Hematopoietic multipotent progenitor cell (in vitro differentiated cells): ENCODE measurements at places on chromosomes 16 and 17.

DNA sequence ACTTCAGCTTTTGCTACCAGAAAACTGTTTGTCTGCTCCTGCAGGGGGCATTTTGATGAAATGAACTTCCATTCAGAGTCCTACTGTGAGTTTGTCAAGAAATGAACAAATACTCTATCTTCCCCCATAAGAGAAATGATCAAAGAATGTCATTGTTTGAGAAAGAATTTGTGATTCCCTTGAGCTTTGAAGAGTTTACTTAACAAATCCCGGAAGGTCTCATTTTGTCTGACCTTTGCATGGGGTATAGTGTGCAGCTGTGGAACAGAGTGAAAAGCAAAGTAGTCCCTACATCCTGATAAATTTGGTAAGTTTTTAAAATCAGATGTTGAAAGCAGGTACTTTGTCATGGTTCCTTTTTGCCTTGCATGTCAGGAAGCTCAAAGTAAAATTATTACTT, 178.0 kb downstream of the ABCC12 start:
- DNase-seq: no peak

DNA sequence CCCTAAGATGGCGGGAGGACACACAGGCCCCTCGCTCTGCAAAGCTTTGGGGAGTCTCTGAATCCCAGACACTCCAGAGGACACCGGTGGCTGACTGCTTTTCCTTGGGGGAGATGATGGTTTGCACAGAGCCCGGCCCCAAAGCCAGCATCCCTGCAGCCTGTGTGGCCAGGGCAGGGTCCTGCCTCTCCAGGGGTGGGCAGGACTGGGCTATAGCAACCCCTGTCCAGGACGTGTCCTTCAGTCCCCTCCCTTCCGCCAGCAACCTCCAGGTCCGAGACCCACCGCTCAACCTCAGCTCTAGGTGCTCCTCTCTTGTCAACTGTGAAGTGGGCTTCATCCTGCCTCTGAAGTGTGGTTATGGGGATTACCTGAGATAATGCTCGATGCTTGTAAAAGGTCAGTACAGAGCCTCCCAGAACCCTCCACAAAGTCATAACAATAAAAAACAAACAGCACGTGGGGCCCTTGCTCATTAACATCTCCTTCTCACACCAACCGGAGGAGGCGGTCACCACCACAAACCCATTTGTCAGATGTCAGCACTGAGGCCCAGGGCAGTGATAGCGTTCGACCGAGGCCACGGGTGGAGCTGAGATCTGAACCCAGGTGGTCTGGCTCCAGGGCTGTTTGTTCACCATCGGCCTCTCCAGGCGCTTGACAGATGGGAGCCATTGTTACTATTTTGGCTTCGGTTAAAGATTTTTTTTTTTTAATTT, 304.8 kb downstream of the IRF8 start:
- no peak for DNase-seq

DNA sequence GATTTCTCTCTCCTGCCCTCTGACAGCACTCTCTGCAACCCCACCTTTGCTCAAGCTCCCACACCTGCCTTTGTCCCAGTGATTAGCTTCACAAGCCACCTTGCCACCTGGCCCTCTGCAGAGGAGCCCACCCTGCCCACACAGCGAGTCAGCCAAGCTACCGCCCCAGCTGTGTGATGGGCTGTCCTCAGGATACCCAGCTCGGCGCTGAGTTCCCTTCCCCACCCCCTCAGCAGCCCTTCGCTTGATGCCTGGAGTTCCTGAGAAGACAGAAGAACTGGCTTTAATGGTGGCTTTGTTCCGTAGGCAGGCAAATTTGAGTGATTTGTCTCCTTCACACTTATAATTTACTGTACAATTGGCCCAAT, 266.4 kb downstream of the CBLN1 start:
- no peak for DNase-seq

DNA sequence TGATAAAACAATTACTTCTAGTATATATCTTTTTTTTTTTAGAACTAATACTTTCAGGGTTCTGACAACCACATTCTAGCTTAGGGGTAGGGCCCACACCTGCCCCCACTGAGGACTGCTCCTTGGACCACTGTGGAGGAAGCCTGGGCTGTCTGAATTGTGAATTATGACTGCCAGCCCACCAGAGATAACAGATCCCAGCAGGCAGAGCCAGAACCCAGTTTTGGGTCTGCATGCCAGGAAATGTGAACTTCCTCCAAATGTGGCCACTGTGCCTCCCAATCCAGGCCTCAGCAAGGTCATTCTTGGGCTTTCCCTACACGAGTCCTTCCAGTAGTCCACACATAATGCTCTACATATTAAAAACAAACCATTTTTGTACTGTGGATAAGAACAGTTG, 15.9 kb downstream of the VEZF1 start:
- no peak for DNase-seq

DNA sequence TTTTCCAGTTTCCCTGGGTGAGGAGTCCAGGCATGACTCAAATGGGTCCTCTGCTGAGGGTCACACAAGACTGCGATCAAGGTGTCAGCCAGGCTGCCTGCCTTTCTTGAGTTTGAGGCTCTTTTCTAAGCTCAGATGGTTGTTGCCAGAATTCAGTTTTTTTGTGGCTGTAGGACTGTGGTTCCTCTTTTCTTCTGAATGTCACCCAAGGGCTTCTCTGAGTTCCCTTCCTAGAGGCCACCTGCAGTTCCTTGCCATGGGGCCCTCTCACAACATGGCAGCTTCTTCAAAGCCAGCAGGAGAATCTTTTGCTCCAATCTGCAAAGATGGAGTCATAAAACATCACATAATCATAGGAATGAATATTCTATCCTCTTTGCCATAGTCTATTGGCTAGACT, 17.5 kb downstream of the LIMD2 start:
- DNase-seq: no peak

DNA sequence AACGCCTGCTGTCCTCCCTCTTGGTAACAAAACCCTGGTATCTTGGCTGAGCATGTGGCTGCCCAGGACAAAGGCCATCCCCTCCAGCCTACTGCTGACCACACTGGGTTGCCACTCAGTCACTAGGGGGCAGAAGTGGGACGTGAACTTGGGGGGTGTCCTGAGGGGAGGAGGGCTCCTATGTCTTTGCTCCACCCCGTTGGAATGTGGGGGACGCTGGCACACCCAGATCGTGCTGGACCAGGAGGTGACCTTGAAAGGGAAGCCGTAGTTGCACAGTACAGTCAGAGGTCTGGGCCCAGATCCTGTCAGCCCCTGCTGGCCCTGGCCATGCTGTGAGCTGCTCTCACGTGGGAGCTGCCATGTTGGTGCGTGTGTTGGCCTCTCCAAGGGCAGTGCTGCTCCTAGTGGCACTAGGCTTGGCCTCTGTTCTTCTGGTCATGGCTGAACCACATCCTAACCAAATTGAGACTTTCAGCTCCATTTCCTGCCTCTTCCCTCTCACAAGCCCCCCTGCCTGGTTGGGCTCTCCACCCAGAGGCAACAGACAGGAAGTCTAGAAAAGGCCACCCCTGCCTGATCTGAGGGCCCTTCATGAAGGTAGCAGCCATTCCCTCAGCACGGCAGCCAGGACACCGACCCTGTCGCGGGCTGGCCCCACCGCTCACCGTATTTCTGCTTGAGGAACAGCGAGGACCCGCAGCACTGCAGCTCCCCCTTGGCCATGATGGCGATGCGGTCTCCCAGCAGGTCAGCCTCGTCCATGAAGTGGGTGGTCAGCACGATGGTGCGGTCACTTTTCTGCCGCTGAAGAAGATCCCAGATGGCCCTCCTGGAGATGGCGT, 29.0 kb upstream of the RNPS1 start:
- peak; percentile 8 for DNase-seq

- DNase-seq: no peak
These were observed 33.2 kb upstream of the HAPSTR1 start for GRCh38 chr16:9058211-9058610.

GRCh38 chr17:47739150-47739549, 6.1 kb downstream of the TBX21 start:
- DNase-seq: no peak

DNA sequence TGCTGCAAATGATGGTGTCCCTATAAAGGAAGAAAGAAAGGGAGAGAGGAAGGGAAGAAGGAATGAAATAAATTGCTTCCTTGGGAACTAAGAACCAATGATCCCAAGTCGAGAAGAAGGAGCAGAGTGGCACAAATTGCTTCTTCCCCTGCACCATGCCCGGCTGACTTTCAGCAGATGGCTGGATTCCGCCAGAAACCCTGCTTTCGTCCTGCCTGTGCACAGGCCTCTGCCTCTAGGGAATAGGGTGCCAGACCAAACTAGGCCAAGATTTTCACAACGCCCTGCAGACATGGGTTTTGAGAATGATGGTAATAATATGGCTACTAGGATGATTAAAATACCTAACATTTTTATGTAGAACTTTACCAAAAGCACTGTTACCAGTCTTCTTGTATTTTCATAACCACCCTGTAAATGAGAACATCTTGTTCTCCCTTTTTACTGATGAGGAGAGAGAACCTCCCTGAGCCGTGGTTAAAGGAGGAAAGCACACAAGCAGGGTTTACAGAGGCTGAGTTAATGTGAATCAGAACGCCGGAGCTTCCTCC, 122.1 kb upstream of the HSBP1 start:
- DNase-seq: no peak

GRCh38 chr17:29652976-29653375, 30.3 kb upstream of the CORO6 start:
- DNase-seq: no peak
